ENCODE measurements at places on chromosomes 1 and 21.

GRCh38 chr21:42407476-42407875, 3.8 kb downstream of the UBASH3A start:
- no peak for DNase-seq

GRCh38 chr1:158716335-158716734, 4.2 kb downstream of the OR6K3 start:
- no peak for DNase-seq

DNA sequence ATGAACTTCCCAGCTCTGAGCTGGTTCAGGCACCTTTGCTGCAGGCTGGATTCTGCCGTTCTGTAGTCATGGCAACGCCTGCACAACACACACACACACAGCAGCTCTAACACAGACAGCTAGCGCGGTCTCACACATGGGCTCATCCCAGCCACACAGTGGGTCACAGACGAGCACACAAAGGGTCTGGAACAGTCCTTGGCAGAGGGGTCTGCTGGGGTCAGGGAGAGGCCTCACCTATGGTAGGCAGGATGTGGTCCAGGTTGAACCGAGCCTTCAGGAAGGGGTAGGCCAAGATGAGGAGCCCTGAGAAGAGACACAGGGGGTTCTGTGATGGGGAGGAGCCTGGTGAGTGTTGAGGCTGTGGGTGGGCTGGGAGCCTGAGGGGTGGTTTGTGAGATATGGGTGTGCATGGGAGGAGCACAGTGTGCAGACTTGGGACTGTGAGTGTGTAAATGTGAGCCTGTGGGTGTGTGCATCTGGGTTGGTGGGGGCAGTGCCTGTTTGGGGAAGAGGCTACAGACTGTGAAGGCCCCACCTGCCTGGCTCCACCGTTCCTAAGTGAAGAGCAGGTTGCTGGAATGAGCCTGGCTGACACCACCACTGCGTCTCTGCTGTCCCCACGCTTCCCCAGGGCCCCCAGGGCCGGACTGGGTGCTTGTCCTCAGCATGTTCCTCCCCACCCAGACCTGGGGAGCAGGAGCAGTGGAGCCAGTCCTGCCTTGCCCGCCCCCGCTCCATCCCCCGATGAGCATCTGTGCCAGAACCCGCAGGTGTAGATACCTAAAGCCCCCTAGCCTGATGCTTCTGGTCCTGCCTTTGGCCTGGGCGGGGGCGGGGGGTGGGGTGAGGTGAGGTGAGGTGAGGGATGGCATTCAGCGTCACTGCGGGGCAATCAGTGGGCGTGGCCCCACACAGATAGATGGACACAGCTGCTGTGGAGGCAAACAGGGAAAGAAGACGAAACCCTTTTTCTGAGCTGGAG, 1.5 kb downstream of the KNCN start:
- DNase-seq: peak; percentile 70

- no peak for DNase-seq
Measured at GRCh38 chr1:204837440-204838084, 33.1 kb upstream of the NFASC start.

DNA sequence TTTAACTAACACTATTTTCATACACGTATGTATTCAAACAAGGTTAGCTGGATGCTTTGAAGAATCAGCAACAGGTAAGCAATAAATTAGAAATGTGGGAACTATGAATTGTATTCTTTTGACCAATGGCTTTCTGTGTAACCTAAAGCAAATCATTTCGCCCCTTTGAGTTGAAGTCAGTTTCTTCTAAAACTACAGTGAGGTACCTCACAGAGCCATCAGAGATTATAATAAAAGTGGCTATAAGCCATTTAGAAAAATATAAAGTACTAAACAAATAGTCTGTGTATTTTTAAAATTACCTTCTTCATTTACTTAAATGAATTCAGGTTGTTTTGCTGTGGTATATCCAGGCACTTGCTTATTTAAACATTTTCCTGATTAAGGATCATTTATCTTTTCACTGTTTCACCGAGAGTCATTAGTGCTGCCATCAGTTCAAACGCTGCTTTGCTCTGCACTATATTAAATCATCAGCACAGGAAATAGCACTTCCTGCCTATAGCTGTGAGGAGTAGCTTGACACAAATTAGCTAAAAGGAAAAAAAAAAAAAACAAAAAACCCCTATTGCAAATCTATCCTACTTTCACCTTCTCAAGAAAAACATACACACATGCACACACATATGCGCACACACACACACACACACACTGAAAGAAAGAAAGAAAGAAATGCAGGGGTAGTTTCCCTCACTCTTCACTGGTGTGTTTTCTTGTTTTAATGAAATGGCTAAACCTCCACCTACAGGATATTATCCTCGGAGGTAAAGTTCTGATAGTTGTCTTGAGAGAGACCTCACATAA, 39.8 kb upstream of the C1orf105 start:
- peak; percentile 61 for DNase-seq

GRCh38 chr1:65174585-65174984, 26.6 kb downstream of the AK4 start:
- no peak for DNase-seq

DNA sequence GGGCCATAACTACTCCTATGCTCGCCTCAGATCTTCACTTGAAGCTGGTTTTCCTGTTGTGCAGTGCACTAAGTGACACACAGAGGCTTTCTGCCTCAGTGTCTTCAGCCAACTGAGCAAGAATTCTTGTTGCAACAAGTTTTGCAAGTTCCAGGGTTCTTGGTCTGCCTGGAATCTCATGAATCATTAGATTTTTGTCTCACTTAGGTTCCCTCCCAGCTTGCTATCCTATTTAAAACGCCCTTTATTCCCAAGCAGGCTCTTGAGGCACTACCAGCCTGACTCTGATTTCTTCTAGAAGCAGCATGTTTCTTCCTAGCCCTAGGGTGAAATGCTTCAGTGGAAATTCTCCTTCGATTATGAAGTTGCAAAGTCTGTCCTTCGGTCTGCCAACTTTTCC, 158.8 kb downstream of the C1orf21 start:
- DNase-seq: no peak

GRCh38 chr1:84363019-84363418, 35.3 kb upstream of the DNASE2B start:
- DNase-seq: no peak

- no peak for DNase-seq
Measured at GRCh38 chr1:212212906-212213305, 72.3 kb upstream of the PPP2R5A start.

- DNase-seq: no peak
Measured at GRCh38 chr1:49190138-49190537, 413.4 kb upstream of the BEND5 start.

DNA sequence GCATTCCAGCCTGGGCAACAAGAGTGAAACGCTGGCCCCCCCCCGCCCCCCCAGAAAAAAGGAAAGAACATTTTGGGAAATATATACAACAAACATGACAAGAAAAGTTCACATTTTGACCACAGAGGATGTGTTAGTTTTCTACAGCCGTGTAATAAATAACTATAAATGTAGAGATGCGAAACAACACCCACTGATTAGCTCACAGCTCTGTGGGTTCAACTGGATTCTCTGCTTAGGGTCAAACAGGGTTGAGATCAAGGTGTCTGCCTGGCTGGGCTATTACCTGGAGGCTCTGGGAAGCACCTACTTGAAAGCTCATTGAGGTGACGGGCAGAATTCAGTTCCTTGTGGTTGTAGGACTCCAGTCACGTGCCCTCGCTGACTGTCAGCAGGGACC, 11.1 kb upstream of the VPS26C start:
- DNase-seq: no peak

- DNase-seq: no peak
Measured at GRCh38 chr1:64569411-64569810, 99.5 kb downstream of the CACHD1 start.

DNA sequence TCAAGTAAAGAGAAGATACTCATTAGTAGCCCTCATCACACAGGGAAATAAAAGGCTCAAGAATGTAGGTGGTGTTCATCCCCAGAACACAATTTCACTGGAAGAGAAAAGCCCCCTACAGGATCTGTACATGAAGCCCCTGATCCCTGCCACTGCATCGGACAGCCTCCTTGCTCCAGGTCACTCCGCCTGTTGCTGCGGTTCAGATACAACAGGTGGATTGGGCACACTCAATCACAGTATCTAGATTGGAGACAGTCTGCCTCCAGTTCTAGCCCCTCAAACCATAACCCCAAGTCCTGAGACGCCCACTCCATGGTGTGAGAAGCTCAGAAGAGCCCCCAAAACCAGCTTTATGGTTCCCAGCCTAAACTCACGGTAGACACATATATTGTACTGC, 1.1 kb downstream of the SLAMF9 start:
- no peak for DNase-seq

Measured in CD4-positive, alpha-beta T cell treated with Interleukin-4 for 1 hour (primary cell).